ENCODE measurements at places on chromosomes 5 and 9.
A peak's percentile ranks its signal among the peaks of the same experiment; 100 is the strongest.

DNA sequence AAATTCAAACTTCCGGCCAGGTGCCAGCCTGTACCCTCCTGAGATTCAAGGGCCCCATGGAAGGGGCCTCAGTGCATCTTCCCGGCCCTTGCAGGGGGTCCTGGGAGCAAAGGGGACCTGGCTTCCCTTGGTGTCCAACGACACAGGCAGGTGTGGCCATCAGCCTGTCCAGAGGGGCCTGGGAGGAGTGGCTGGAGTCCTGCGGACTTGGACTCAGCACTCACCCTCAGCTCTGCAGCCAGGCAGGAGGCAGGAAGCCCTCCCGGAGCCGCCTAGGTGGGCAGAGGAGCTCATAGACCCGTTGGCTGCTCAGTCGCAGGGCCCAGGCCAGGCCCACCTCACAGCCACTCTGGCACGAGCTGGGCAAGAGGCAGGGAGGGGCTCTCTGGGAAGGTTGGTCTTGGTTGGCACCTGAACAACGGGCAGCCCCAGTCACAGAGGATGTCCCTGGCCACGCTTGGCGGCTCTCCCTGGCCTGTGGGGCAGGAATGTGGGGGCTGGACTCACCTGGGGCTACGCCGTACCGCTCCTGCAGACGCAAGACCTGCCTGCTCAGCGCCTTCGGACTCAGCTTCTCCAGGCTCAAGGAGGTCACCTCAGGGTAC lies 53.8 kb upstream of the NRARP start:
- DNase-seq: no peak

- no peak for DNase-seq
Measured at GRCh38 chr5:165526357-165526756, 2020.9 kb downstream of the MAT2B start.

GRCh38 chr5:16482891-16483290 lies 17.3 kb upstream of the ZNF622 start:
- no peak for DNase-seq

DNA sequence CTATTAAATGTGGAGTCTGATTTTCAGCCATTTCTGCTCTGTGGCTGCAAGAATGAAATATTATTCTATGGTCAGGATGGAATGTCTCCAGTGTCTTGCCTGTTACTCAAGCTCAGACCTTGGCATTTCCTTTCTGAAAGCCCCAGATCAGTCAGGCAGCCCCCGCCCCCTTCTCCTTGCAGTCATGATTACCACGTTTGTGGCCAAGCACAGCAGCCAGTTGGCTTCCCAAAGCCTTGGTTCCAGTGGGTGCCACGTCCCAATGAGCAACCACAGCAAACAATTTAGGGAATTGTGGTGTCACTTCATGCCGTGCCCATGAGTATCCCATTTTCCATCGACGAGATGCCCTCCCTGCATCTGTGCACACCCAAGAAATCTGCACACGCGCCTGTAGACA lies 9.7 kb upstream of the OBP2A start:
- DNase-seq: no peak

- no peak for DNase-seq
Measured at GRCh38 chr5:1420211-1421195, 24.7 kb downstream of the SLC6A3 start.

DNA sequence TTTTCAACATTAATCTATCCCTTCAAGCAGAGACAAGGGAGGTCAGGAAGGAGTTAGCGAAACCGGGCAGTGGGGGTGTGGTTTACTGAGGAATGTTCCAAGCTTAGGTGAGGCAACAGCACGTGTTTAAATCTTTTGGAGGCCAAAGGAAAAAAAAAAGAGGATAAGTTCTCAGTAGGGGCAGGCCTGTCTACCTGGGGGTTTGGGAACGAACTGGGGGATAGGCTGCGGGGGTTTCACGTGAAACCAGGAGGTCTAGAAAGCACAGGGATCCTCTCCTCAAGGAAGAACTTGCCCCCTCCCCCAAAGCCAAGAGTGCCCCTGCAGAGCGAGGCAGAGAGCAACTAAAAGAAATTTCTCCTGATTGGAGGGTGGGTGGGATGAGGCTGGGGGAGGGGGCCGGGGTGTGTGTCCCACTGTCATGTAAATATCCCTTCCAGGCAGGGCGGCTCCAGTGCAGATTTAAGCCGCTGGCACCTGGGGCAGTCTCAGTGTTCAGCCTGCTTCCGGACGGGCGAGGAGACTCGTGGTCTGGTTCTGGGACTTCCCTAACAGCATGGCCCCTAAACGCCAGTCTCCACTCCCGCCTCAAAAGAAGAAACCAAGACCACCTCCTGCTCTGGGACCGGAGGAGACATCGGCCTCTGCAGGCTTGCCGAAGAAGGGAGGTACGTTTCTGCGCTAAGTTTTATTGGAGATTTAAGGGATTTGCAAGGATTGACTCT lies 5.5 kb upstream of the SET start:
- no peak for DNase-seq

GRCh38 chr5:21581508-21581907 lies 1271.6 kb downstream of the CDH12 start:
- no peak for DNase-seq

DNA sequence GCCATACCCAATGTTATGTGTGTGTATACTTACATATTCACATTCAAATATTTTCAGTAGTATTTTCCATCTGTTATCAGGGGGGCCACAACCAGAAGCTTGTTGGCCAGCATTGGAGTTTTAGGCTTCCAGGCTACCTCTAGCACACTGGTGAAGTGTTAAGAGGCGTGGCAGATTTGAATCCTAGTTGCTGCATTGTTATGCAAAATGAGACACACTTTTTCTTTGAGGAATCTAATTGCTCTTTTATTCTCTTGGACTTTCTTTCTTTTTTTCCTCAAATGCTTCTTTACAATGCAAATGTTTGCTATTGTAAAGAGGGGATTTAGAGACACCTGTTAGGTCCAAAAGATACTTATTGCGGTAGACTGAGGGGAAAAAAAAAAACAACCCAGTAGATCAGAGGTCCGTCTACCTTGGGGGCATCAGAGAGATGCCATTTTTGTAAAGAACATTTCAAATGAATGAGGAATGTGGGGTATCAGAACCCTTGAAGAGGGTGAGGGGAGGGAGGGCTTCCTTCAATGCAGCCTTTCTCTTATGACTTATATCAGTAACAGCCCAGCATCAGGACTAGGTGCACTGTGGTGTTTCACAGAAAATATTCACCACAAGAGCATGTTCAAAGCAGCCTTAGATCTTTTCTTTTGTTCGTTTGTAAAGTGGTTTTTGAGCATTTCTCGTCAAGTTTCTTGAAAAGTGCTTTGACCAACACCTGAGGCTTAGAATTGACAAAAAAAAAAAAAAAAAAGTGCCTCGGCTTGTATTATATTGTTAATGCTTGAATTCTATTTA lies 3.8 kb downstream of the SMARCA2 start:
- DNase-seq: no peak

DNA sequence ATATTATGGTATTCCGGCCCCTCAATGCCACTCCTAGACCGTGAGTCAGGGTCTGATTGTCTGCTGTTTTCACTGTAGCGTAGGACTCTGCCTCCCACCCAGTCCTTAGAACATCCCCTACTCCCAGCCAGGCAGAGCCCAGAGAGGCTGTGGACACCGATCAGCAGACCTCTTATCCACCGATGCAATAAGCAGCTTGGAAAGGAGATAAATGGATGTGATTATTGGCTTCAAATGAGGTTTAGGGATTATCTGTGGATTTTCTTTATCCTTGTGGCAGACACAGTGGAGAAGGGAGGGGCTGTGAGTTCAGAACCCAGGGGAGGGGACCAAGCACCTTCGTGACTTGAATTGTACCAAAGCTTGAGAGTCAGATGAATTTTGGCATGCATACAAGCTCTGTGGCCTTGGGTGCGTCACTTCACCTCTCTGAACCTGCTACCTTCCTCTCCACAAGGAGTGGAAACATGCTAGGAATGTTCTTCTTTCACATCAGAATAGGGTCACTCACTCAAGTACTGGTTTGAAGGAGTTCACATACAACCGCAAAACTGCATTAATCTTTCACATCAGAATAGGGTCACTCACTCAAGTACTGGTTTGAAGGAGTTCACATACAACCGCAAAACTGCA lies 83.1 kb upstream of the CPLX2 start:
- DNase-seq: no peak

DNA sequence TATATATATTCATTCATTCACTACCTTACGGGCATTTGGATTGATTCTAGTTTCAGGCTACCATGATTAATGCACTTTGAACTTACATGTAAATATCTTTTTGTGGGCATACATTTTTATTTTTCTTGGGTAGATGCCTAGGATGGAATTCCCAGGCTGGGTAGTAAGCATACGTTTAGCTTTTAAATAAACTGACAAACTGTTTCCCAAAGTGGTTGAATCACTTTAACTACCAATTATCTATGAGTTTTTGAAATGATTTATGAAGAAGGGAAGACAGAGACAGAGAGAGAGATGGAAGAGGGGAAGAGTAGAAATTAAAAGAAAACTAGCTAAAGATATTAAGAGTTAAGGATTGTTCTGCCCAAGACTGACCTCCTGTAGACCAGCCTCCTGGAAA lies 612.6 kb downstream of the PSAT1 start:
- DNase-seq: no peak

DNA sequence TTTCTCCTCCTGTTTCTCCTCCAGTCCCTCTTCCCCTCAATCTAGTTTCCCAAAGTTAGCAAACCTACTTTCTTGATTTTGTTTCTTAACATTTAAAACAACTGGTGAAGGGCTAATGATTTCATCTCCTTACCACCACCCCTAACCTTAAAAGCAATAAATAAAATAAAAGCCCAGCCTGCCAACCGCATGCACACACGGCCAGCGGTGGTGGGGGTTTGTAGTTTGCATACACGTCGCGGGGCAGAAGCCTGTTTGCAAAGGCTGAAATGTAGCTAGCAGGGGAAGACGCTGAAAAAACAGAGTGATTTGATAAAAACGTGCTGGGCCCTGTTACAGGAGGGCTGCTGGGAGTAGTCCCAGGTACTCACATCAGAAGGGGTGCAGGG lies 1.9 kb upstream of the DMRT2 start:
- DNase-seq: no peak

- DNase-seq: no peak
Measured at GRCh38 chr9:4502444-4502843, 12.2 kb downstream of the SLC1A1 start.

- no peak for DNase-seq
Measured at GRCh38 chr5:17229313-17229712, 11.9 kb downstream of the BASP1 start.

- no peak for DNase-seq
Measured at GRCh38 chr5:72410688-72411295, 90.6 kb downstream of the PTCD2 start.

DNA sequence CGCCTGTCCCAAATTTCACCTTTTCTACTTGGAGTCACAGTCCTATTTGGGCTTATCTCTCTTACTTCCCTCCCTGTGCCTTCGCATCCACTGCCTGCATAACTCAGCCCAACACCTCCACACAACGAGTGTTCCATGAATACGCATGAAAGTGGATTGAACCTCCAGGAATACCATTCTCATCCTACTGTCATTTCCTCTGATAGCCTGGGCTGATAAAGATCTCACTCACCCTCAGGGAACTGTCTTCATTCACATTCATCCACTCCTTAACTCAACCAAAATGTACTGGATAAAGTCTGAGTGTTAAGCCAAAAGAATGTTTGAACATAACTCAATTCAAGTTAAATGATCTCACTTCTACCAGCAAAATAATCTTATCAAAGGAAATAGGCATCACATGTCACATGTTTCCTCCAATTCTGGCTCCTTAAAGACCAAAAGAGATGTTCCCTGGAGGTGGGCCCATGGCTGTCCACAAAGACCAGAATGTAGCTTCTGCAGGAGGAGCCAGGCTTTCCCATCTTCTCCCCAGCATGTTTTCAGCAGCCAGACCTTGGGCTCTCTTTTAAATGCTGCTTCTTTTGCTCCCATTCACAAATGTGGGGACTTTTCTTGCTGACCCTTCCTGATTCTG lies 28.4 kb upstream of the TRIO start:
- no peak for DNase-seq

- DNase-seq: no peak
Measured at GRCh38 chr9:15498246-15498995, 12.3 kb downstream of the PSIP1 start.

- DNase-seq: no peak
Measured at GRCh38 chr9:68492806-68493205, 47.9 kb downstream of the TMEM252 start.

DNA sequence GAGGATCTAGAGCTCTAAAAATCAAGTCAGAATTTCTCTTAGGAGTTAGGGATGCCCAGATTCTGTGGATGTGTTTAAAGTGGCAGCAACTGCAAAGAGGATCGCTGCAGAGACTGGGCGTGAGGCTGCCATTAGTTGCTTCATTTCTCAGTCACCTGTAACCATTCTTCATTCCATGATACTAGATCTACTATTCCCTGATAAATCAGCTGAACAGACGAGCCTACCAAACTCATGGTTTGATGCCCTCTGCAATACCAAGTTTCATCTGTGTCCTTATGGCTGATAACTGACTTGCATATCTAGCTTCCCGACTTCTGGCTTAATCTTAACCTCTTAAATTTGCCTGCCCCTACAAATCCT lies 33.3 kb downstream of the UBE2R2 start:
- no peak for DNase-seq

GRCh38 chr9:120681121-120681520 lies 33.1 kb downstream of the MEGF9 start:
- no peak for DNase-seq

- DNase-seq: peak; percentile 86
Measured at GRCh38 chr9:131545003-131545785, at the start of gene PRRT1B. Gene PRRT1B (plus strand): TSS chr9:131545523. CDS start chr9:131545616, 93 bp downstream.

GRCh38 chr9:8821910-8822666 lies 1022.5 kb upstream of the DMAC1 start:
- DNase-seq: no peak

DNA sequence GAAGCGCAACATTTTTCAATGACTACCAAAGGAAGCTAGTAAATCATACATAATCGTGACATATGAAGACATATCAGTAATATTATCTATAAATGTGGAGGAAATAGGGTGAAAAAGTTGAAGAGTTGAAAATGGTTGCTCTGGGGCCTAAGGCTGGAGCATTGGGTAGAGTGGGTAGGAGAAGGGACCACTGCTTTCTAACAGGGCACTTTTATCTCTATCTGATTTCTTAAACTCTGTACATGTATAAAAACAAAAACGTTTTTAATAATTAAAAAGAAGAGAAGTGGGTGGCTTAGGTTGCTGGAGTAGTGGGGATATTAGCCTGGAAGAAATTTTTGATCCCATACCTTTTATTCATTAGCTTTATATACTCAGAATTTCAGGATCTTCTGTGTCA lies 44.2 kb upstream of the ITGA1 start:
- no peak for DNase-seq

DNA sequence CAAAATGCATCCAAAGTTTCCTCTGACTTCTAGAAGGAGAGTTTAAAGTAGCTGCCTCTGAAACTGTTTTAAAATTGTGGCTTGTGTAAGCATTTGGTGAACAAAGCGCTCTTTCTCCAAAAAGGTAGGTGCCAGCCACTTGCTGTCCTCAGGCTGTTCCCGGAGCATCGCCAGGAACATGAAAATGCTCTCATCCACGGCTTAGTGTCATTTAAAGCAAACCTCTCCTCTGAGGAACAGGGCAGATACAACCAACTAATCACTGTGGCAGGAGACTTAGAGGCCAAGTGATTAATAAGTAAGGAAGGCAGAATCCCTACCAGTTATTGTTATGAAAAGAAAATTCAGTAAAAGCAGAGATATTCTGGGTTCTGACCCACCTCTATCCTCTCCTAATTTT lies 165.6 kb downstream of the DCP2 start:
- no peak for DNase-seq
